ENCODE measurements at places on chromosomes 4 and X.

DNA sequence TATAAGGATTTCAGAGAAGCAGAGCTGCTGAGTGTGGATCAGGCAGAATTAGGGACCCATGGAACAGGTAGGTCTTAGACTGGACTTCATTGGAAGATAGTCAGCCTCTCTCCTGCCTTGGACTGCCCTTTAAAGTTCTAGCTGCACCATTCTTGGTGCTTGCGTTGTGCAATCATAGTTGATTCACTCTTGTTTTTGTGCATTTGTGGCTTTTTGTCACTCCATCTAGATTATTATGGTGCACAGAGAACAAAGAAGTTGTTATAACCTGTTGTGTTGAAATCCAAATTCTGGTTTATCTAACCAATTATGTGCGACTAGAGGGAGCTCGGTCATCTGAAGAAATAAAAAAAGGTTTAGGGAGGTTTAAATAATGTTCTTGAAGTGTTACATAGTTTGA lies 59.3 kb downstream of the JADE1 start:
- no peak for DNase-seq

DNA sequence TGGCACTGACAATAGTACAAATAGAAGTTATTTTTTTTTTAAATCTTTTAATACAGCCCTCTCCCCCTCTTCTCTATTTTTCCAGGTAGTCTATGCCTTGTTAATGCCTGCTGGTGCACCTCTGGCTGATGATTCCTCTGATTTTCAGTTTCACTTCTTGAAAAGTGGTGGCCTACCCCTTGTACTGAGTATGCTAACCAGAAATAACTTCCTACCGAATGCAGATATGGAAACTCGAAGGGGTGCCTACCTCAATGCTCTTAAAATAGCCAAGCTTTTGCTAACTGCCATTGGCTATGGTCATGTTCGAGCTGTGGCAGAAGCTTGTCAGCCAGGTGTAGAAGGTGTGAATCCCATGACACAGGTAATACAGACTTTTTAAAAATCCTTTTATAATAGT lies 99.1 kb downstream of the USP9X start:
- DNase-seq: no peak

DNA sequence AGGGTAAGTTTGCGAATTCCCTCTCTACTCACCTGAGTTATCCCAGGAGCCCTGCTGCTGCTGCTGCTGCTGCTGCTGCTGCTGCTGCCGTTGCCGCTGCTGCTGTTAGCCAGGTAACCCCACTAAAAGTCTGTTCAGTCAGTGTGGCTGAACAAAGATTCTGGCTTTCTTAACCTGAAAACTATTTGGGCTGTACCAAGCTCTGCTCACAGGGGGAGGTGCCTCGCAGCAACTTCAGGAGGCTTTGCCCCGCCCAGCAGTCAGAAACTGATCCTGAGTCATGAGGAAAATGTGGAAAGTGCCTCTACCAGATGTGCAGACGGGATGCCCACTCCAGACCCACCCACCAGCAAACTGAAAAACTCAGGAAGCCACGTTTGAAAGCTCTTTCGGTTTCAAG lies at the start of gene CAPN6:
CAPN6 (minus strand) TSS at position 145 of the 400 bp plus-strand sequence. CDS start 6,547 bp downstream, outside the sequence.
- DNase-seq: no peak

DNA sequence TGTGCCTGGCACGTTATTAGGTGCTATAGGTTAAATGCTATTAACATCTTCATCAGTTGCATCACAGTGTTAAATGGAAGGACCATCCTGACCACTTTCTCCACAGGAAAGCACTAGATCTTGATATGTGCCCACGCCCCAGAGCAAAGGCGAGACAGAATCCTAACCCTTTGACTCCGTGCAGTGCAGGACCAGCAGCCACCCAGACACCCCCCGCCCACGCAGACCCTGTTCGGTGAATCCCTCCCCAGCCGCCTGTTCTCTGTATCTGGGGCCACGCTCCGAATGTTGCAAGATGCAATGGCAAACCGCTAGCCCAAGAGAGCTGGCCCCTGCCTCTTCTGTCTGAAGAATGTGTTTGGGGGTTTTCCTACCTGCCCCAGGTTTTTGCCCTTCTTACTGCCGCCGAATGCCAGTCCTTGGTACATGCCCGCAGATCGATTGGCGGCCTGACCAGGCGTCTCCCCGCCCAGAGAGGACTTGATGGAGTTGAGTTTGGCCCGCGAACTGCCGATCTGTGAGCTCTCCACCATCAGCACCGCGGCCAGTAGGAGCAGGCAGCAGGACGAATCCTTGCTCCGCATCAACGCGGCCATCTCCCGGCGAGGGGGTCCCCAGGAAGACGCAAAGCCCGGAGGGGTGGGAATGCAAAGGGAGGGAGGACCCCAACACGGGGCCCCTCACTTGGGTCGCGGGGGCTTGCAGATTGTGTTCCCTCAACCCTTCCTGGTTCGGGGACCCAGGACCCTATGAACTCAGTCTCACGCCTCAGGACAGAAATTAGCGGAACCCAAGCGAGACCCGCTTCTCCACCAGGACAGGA lies 906 bp downstream of the DKK2 start:
- DNase-seq: no peak

DNA sequence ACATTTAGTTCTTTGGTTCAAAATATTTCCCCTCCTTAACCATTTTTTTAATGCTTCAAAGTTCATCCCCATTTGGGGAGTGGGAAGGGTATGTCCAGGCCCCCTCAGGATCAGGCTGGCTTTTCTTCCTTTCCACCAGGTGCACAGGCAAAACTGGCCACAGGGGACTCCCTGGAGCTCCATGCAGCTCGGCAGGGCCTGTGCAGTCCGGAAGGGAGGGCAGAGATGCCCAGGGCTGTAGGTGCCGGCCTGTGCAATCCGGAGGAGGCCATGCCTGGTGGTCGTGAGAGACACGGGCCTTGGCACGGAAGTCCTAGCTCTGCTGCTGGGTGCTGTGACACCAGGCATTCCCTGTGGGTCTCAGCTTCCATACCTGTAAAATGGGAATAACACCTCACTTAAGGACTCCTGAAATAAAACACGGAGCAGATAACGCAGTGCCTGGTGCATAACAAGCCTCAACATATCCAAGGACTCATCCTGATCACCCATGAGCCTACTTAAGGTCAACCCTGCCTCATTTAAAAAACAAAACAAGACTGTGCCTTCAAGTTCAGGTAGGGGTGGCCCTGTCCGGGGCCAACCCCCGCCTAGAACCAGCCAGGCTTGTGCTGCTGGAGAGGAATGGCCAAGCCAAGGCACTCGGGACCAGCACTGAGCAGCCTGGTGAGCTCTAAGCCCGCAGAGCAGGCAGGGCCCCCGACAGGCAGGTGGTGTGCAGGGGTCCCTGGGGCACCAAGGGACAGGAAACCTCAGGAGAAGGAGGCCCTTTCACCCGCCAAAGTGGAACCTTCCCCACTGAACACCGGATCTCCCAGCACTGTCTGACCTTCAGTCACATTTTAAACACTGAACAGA lies 21.2 kb upstream of the CYP4V2 start:
- no peak for DNase-seq

DNA sequence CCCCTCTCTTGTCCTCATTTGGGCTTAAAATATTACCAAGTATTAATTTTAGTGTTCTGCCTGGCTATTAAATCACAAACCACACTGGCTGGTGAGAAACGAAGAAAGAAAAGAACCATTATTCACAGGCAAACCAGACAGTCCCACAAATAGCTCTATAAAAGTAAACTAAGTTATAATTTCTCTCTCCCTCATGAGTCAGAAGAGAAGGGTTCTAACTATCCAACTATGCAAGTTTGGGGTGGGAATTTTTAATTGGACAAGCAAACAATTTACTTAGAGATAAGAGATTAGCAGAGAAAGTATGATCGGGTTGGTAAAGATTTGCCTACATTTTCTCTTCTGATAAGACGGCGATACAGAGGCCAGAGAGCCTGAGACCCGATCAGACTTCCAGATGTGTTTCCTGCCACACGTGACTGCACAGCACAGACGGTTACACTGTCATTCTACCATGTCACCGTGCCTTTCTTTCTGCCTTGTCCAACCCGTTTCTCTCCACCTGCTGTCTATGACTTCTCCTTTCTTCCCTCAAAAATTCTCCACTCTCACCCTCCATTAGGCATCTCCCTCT lies 52.3 kb downstream of the MEPE start:
- DNase-seq: no peak
